Stomach (tissue), 19 donors: ENCODE measurements at places on chromosomes 1 and 21. TPM values are rescaled to one million over a fixed set of nuclear protein-coding genes. Genes with fewer than 3 reads are reported as not detected.

The TEDDM1 gene
- not detected for polyA plus RNA-seq

The RAB7B gene
- polyA plus RNA-seq, result 6.2 TPM

The KRTAP13-2 gene
- polyA plus RNA-seq, result not detected

The SMPDL3B gene
- 2.9 TPM for polyA plus RNA-seq

The MOB3C gene
- polyA plus RNA-seq, result 10.4 TPM

The SPRR3 gene
- polyA plus RNA-seq, result 12.8 TPM

The C1orf94 gene
- not detected for polyA plus RNA-seq

The TADA1 gene
- polyA plus RNA-seq, result 7.6 TPM

The KCNJ9 gene
- 0.03 TPM for polyA plus RNA-seq

The POU3F1 gene
- polyA plus RNA-seq, result not detected

The DIRAS3 gene
- polyA plus RNA-seq, result 6.2 TPM

The KRTAP10-5 gene
- polyA plus RNA-seq, result not detected

The APCS gene
- not detected for polyA plus RNA-seq

The ZYG11B gene
- 5.3 TPM for polyA plus RNA-seq

The FNDC10 gene
- 4.0 TPM for polyA plus RNA-seq

The SLC25A33 gene
- polyA plus RNA-seq, result 5.0 TPM

The TTC22 gene
- 4.2 TPM for polyA plus RNA-seq

The COL11A1 gene
- not detected for polyA plus RNA-seq

The DNM3 gene
- 2.6 TPM for polyA plus RNA-seq

The ZBTB40 gene
- polyA plus RNA-seq, result 2.6 TPM

The FYB2 gene
- polyA plus RNA-seq, result 0.31 TPM

The ADAMTS4 gene
- 4.2 TPM for polyA plus RNA-seq

The TTC39A gene
- polyA plus RNA-seq, result 8.3 TPM

The HES3 gene
- not detected for polyA plus RNA-seq

The TRIM17 gene
- 1.2 TPM for polyA plus RNA-seq

The PAQR6 gene
- polyA plus RNA-seq, result 1.4 TPM

The TDRKH gene
- 2.6 TPM for polyA plus RNA-seq
